ENCODE measurements at places on chromosomes 5 and 9.

GRCh38 chr9:4887556-4887955 lies 94.8 kb downstream of the RCL1 start:
- DNase-seq: no peak

- DNase-seq: no peak
Observed at GRCh38 chr9:107094370-107094769, 188.7 kb upstream of the RAD23B start.

DNA sequence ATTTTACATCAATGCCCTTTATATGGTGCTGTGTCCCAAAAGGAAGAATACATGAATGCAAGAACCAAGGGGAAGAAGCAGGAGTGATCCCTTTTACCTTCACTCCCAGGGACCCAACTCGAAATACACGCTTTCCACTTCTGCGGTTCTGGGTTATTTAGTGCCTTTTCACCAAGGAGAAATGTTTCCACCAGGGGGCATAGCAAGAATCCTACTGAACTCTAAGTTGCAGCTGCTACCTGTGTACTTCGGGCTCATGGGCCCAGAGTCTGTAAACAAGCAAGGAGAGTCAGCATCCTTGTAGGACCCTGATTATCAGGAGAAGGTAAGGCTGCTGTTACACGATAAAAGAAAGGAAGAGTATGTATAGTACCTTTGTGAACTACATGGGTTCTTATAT lies 45.7 kb downstream of the DPYSL3 start:
- DNase-seq: no peak

- no peak for DNase-seq
Observed at GRCh38 chr5:154039458-154039829, 677 bp downstream of the MFAP3 start.

- no peak for DNase-seq
Observed at GRCh38 chr5:6408627-6409446, 30.5 kb upstream of the MED10 start.

DNA sequence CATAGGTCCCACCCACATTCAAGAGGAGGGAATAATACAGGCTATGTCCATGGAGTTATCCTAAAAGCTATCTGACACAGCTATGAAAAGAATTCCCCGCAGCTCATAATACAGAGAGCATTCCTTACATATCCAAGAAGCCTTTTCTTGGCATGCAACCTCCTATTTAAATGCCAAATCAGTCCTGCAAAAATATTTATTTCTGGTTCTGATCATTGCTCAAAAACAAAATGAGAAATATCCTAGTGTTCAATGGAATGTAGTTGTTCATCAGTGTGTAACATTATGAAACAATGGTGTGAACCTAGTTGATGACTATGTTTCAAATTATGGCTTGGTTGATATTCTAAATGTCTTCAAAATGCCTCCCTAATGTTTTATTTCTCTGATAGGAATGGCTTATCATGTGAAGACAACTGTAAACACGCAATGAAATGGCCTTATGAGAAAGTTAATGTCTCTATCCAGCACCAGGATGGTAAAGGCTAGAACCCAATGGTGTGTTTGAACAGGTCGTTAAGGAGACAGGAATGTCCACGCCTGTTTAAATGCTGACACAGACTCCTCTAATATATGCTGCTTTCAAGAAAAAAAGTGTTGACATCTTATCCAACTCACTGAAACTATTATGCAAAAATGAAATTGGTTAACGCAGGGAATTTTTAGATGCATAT lies 126.7 kb upstream of the CDH6 start:
- no peak for DNase-seq

GRCh38 chr9:3386753-3387152 lies 139.0 kb downstream of the RFX3 start:
- DNase-seq: no peak

- no peak for DNase-seq
Observed at GRCh38 chr9:83520292-83520691, 17.9 kb downstream of the FRMD3 start.

GRCh38 chr5:16791036-16791705 lies 144.9 kb downstream of the MYO10 start:
- DNase-seq: peak; percentile 37

DNA sequence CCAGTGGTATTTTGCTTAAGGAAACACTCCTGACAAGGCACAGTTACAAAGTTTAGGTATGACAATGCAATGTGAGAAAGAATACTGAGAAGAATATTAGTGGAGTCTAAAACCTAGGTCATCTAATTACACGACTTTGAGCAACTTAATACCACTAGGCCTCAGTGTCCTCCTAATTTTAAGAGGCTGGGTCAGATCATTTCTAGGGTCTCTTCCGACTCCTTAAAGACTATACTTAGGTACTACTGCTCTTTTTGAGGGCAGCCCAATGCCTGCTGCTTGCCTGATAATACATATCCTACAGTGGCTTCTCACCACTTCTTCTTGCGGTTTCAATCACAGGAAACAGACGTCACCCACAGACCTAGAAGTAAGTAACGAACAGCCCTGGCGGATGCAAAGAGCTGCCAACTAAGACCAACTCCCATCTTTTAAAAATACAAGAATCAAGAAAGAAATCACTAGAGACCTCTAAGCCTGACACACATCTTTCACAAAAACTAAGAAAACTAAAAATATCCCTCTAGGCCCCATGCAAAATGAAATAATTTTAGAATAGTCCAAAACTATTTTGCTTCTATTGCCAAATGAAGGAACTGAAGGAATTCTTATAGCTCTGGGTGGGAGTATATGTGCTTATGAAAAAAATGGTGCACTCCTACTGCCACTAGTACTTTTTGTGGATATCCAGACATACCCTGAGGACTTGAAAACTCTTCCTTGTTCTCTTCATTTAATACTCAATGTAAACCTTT lies 13.1 kb downstream of the DIAPH1 start:
- DNase-seq: no peak

GRCh38 chr5:76345582-76345981 lies 57.5 kb upstream of the IQGAP2 start:
- no peak for DNase-seq

GRCh38 chr9:110355911-110356310 lies 18.2 kb upstream of the TXNDC8 start:
- no peak for DNase-seq

DNA sequence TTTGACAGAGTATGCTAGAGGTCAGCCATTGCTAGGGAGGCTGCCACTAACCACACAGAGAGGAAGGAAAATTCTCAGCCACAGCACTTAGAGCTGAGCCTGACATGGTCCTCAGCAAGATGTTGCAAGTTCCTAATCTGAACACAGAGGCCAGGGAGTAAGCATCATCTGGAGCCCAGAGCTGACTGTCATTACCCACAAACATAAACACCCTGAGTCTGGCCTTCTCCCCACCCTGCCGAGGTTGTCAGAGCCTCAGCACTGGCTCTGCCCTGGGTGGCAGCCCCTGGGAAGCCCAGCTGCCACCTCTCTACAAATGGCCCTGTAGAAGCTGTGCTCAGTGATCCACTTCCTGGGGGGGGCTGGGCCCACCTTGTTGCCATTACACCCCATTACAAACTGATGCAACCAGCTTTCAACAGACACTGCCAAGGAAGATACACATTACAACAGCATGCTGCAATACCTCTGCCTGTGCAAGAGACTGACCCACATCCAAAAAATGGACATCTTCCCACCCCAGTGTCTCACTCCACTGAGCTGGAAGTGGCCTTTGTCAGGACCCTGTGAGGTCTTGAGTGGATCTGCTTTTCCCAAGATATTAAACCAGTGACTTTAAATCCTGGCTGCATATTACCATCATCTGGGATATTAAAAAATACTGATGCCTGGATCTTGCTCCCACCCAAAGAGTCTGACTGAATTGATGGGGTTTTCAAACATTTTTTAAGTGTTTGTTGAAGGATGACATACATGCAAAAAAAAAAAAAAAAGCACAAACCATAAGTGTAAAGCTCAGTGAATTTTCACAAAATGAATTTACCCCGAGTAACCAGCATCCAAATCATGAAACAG lies 33.0 kb downstream of the IRF1 start:
- no peak for DNase-seq

DNA sequence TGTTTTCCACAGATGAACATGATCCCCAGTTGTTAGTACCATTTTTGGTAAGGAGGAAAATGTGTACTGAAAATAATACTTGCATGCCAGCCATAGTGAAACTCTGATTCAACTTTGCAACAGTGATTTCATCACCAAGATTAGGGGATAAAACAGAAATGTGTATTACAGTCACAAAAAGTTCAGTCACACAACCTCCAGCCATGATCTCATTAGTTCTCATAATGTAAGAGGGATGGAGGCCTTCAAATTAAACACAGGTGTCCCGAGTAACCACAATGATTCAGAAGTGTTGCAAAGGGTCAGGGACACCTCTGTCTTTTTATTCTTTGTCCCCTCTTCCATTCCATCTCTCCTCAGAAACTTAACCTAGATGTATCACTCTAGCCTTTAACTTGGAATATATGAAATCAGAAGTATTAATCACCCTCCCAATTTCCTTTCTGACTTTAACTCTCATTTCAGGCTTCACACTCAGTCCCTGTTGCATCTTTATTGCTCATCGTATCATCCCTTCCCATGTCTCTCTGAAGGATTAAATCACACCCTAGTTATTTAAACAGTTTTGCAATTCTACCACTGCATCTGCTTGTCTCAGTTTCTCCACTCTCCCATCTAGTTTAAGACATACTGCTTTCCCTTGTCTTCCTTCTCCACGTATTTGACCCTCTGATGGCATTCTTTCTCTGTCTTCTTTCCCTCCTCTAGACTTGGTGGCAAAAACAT lies 291.2 kb downstream of the ADAMTS6 start:
- DNase-seq: no peak

- DNase-seq: no peak
Observed at GRCh38 chr5:163869581-163869980, 364.2 kb downstream of the MAT2B start.

DNA sequence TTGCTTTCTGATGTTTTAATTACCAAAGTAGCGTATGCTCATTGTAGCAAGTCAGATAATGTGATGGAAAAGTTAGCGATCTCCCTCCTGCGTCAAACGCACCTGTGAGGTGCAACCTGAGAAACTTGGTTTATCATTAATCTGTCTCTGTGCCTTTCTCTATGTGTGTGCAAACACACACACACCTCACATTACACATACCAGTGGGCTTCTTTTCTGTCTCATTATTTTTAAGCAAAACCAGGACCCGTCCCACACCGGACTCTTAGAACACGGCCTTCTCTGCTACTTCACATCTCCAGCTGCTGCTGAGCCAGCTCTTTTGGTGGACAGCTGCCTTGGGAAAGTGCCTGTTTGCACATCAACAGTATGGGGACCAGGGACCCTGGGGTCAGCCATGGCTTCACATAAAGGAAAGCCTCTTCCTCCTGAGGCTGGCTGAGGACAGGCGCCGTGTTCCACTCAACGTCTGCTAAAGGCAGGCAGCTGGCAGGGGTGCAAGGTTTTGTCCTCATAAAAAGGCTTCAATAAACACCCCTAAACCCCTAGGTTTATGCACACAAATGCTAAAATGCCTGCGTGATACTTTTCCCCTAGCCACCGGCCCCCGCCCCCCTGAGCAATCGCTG lies 44.2 kb downstream of the MRPL36 start:
- no peak for DNase-seq

- DNase-seq: peak; percentile 49
Observed at GRCh38 chr9:76456202-76456926, 2.6 kb upstream of the GCNT1 start.

- no peak for DNase-seq
Observed at GRCh38 chr5:44842496-44843282, 33.9 kb downstream of the MRPS30 start.

DNA sequence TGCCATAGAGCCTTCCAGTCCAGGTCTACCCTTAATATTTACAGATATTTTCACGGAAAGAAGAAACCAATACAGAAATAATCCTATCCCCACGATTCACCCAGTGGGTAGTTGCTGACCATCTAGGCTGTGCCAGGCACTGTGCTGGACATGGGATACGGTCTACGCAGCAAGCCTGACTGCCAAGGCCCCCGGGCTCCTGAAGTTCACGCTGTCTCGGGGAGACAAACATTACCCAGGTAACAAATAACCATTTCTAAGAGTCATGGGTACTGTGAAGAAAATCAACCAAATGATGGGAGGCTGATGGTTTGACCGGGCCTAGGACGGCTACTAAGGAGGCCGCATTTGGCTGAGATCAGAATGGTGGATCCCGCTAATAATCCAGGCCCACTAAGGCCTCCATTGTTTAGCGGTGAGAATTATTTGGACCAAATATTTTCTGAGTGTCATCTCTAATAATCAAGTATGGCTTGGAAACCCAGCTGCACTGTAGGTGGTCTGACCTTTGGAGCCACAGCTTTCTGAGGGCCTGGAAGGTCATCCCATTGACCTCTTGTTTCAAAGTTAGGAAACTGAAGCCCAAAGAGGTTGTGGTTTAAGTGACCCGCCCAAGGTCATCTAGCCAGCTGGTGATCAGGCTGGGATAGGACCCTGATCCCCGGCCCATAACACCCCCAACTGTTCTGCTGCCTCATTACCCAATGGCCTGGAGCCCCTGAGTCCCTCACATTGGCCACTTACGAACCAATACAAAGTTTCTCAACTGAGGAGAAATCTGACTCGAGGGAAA lies 82.4 kb downstream of the AK8 start:
- DNase-seq: no peak

- no peak for DNase-seq
Observed at GRCh38 chr5:146523698-146524097, 7.7 kb upstream of the GPR151 start.

- no peak for DNase-seq
Observed at GRCh38 chr5:78526049-78526525, 122.5 kb downstream of the LHFPL2 start.

DNA sequence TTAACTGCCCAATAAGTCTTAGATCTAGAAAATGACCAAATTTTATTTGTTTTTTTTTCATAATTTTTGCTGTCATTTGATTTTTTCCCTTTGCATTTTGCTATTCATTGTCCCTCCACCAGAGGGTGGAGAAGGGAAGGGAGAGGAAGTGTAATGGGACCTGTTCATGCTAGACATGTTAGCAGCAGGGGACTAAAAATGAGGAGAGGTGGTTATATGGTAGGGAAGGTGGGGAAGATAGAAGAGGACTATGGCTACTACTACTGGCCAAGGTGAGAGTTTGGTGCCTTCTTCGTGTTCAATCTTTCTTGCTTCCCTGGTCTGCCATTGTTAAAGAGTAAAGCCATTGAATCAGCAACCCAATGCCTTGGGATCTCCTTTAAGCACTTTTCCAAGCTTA lies 6.4 kb downstream of the GRIA1 start:
- no peak for DNase-seq

DNA sequence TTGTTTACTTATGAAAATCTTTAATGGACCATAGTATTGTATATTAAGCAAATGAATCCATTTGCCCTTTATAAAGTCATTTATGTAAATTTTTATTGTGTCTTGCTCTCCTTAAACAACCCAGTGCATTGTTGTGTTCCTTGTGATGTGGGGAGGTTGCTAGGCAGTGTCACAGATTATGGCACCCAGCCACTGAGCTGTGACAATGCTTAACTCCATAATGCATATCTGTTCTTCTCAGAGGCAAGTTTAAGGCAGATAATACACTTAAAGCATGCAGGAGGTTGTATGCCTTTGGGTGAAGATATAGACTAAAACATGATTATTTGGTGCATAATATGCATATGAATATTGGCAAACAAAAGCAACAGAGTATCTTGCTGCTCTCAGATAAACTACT lies 269.6 kb upstream of the RIOK2 start:
- no peak for DNase-seq

All from NCI-H2081 treated with DMSO at 0.1 percent for 48 hours (cell line).